ENCODE measurements at places on chromosomes 6 and 20. TPM values are rescaled to one million over a fixed set of nuclear protein-coding genes. Genes with fewer than 3 reads are reported as not detected.

The RIOK1 gene
- 20.1 TPM for total RNA-seq

The GABRR2 gene
- 0.92 TPM for total RNA-seq

The OR2H1 gene
- total RNA-seq, result not detected

The NFATC2 gene
- total RNA-seq, result 9.5 TPM

DNA sequence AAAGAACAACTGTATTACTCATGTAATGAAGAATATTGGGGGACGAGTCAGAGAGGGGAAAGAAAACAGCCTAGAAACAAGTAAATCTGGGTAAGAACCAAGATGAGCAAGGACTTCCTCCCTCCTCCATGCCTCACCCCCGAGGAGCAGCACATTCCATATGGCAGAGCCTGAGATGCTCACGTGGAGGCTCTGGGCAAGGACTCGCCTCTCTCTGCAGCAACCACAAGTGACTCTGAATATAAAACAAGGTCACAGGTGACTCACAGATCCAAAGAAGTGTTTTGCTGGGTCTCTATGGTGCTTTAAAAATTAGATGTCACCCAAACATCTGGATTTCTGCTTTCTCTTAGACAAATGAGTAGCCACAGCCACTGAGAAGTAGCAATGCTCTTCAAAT lies 453.0 kb upstream of the SULF2 start:
- H3K36me3 ChIP-seq, result no peaks in the 10 kb centered on the region
- no peak for DNase-seq
- H3K4me1 ChIP-seq, result peaks cover 13% of the 10 kb centered on the region
- no peak overlapping the region for H3K27ac ChIP-seq
- no peak overlapping the region for H3K4me3 ChIP-seq

DNA sequence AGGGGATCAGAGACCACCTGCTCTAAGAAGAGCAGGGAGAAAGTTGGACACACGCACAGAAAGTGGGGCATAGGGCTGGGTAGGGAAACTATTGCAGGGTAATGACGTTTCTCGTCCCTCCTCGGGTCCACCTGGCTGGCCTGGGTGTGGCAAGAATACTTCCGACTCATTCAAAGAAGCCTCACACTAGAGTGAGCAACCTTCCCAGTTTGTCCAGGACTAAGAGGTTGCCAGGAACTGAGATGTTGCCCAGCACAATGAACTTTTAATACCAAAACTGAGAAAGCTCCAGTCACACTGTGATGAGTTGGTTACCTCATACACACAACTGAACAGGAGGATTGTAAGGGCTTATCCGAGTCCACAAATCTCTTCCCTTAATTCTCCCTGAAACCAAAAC lies 74.5 kb upstream of the ADGRF1 start:
- no peak overlapping the region for H3K27ac ChIP-seq
- no peaks in the 10 kb centered on the region for H3K27me3 ChIP-seq
- H3K36me3 ChIP-seq, result no peaks in the 10 kb centered on the region
- H3K4me3 ChIP-seq, result no peak overlapping the region
- DNase-seq, result no peak

Data from type B pancreatic cell (in vitro differentiated cells).